ENCODE measurements at places on chromosomes 16 and 17.

GRCh38 chr16:77113835-77114234 lies 77.2 kb upstream of the MON1B start:
- no peak for DNase-seq

- peak; percentile 63 for DNase-seq
Observed at GRCh38 chr17:42577140-42577531, 393 bp downstream of the PSMC3IP start.

DNA sequence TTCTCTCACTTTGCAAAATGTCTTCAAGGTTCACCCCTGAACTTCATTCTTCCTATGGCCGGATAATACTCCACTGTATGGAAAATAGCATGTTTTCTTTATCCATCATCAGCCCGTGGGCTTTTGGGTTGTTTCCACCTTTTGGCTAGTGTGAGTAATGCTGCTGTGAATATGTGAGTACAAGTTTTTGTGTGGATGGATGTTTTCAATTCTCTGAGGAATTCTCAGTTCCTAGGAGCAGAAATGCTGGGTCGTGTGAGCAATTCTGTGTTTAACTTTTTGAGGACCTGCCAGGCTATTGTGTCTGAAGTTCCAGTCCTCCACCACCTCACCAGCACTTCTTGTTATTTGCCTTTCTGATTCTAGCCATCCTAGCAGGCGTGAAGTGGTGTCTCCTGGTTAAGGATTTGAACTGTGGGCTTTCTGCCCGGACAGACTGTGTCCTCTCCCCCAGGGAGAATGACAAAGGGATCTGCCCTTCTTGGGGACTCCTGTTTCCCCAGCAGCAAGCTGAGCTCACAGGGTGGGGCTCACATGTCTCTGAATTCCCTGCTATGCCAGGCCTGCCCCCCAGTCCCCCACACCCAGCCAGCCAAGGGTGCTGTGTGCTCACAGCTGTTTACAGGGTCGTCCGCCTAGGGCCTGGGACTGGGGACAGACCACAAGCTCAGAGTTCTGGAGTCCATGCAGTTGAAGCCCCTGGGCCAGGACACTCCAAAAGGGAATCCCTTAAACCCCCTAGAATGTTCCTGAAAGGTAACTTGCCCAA lies 92.2 kb upstream of the CIBAR2 start:
- DNase-seq, result no peak

- DNase-seq, result no peak
Observed at GRCh38 chr16:591231-591630, 1.4 kb downstream of the RAB40C start.

DNA sequence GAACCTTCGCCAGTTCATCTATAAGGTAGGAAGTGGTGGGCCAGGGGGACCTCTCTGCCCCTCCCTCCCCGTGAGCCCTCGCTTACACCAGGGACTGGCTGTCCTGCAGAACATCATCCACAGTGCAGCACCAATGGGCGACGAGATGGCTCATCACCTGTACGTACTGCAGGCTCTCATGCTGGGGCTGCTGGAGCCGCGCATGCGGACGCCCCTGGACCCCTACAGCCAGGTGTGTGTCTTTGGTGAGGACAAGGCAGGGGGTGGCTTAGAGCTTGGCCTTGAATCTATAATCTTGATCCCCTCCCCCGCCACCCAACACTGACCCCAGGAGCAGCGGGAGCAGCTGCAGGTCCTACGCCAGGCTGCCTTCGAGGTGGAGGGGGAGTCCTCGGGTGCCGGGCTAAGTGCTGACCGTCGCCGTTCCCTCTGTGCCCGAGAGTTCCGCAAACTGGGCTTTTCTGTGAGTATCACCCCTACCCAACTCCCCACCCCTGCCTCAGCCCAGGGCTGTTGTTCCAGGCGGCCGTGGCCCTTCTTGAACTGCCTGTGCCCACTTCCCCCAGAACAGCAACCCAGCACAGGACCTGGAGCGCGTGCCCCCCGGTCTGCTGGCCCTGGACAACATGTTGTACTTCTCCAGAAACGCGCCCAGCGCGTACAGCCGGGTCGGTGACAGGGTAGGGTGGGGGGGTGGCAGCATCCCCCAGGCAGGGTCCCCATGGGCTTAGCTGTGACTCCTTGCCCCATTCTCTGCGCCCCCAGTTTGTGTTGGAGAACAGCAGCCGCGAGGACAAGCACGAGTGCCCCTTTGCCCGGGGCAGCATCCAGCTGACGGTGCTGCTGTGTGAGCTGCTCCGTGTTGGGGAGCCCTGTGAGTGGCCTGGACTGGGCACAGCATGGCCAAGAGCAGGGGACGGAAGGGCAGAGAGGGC lies 2.7 kb downstream of the ELMO3 start:
- DNase-seq, result no peak

GRCh38 chr17:5027916-5028315 lies 7.3 kb downstream of the SLC52A1 start:
- DNase-seq, result no peak

All from NCI-H2171 treated with DMSO at 0.1 percent for 48 hours (cell line).